ENCODE measurements at places on chromosomes 7 and 10.

DNA sequence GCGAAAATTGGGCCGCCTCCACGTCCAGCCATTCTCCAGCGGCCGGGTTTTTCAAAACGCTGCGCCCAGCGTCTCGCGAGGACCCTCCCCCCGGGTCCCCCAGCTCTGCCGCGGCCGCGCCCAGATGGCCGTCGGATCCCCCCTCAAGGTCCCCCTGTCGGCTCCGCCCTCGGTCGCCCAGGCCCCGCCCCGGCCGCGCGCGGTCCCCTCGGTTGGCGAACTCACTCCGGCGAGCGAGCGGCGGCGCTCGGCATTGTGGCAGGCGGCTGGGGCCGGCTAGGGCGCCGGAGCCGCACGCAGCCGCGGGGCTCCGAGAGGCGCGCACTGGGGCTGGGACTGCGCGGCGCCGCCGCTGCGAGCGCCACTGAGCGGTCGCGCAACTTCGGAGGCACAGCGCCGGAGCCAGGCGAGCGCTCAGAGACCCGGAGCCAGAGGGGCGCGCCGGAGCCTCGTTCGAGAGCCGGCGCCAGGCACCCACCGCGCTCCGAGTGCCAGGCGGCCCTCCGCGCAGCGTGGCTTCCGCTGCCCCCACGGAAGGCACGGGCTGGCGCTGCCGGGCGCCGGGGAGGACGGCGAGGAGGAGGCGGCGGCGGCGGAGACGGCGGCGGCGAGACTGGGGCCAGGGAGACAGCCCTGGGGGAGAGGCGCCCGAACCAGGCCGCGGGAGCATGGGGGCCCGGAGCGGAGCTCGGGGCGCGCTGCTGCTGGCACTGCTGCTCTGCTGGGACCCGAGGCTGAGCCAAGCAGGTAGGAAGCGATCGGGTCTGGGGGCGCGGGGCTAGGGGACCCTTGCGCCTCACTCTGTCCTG, at the start of gene UNC5B:
UNC5B (plus strand) TSS at position 253 of the 809 bp plus-strand sequence; CDS start at position 669, 416 bp downstream.
- peak; percentile 89 for DNase-seq

DNA sequence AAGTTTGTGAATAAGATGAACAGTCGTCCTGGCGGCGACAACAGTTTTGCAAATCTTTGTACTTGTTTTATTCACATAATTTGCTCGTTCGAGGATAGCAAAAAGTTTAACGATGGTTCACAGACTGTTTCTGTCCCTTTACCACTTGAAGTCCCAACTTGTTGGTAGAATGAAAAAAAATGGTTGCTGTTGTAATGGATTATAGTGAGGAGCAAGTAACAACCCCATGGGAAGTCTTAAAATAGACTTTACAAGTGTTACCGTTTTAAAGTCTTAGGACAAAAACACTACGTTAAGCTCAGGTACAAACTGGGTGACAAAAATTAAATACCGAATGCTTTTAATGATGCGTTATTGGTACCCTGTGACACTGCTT, 589 bp downstream of the LSM8 start:
- DNase-seq, result no peak

- no peak for DNase-seq
Observed at GRCh38 chr10:122271076-122271475, at the start of gene BTBD16. Gene BTBD16 (plus strand): TSS chr10:122271296. CDS start chr10:122275082, 3,786 bp downstream.

DNA sequence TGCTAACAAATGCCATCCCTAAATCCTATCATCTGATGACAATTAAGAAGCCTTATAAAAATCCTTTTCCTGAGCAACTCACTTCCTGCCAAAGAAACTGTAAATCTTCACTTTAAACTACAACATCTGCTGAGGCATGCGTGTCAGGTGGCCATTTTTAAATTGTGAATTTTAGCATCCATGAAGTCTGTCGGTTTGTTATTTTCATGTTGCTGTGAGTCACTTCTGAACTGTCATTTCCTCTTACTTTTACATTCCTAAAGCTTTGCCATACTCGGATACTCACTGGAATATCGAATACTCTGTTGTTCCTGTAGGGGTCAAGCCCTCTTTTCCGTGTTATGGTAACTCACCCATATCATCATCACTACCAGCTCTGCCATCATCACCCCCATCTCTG, 34.3 kb upstream of the TMEM26 start:
- peak; percentile 83 for DNase-seq

DNA sequence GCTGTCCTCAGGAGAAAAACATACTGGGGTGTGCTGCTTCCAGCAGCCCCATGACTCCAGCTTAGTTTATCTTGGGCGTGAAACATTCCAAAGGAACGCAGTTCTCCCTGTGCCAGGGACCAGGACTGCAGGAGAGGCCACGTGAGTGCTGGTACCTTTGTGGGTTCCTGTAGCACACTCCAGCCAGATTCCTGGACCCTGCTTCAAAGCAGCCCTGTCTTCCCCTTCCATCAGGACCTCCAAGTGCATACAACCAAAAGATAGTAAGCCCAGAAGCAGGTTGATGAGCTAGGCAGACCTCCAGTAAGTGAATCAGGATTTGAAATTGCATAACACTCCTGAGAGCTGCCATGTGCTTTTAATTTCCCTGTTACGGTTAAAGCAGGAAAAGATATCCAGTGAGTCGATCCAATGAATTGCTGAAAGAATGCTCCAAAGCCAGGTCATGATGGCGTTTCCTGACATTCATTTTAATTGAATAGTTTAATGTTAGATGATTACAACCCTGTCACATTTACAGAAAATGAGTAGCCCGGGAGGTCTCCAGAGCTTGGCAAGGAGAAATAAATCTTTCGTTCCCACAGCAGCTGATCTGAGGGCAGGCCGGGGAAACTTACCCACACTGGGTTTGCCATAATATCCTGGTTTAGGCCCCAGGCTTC, 38.9 kb upstream of the CPXM2 start:
- DNase-seq, result peak; percentile 92

- DNase-seq, result no peak
Observed at GRCh38 chr7:33661430-33662160, 243.7 kb upstream of the BMPER start.

GRCh38 chr10:67471022-67471421, 225.0 kb downstream of the CTNNA3 start:
- DNase-seq, result no peak

DNA sequence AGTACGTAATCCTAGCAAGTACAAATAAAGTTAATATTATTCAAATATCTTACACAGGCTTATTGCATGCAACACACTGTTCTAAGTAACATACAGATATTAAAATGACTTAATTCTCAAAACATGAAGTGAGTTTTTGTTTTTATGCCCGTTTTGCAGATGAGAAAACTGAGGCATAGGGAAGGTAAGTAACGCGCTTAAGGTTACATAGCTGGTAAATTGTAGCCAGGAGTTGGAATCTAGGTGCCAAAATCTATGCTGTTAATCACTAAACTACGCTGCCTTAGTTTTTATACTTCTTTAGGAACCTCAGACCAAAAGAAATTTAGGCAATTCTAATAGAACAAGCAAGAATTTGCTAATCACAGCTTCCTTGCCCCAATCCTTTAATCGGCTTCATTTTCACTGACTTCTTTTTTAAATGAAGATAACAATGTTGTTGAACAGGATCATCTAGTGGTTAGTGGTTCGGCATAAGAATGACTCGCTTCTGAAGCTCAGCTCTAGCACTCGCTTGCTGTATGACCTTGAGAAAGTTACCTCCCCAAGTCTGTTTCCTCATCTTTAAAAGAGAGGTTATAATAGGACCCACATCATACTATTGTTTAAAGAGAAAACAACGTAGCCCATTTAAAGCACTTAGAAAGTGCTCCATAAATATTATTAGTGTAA, 1.0 kb upstream of the LRRTM3 start:
- DNase-seq, result no peak

- no peak for DNase-seq
Observed at GRCh38 chr10:14926061-14926470, 27.8 kb downstream of the DCLRE1C start.

- no peak for DNase-seq
Observed at GRCh38 chr7:54837168-54837567, 78.2 kb upstream of the SEC61G start.

GRCh38 chr7:2062648-2063047, 170.1 kb downstream of the MAD1L1 start:
- DNase-seq, result no peak

GRCh38 chr10:48932831-48933664, 6.6 kb downstream of the LRRC18 start:
- no peak for DNase-seq

DNA sequence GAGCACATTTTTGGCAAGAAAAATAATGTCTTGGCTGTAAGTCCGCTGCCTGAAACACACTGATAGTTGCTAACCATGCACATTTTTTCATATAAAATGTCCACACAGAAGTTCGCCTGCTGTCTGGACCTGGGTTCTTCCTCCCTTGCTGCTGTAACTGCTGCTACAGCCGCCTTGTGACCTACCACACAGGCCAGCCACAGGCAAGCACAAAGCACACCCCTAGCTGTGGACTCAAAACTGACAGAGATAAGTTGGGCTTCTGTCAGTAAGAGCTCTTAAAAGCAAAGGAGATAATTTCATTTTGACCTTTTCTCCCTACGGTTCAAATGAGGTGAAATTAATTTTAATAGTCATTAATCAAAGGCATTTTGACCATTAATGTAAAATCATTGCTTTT, 354.7 kb downstream of the OTUD1 start:
- no peak for DNase-seq

DNA sequence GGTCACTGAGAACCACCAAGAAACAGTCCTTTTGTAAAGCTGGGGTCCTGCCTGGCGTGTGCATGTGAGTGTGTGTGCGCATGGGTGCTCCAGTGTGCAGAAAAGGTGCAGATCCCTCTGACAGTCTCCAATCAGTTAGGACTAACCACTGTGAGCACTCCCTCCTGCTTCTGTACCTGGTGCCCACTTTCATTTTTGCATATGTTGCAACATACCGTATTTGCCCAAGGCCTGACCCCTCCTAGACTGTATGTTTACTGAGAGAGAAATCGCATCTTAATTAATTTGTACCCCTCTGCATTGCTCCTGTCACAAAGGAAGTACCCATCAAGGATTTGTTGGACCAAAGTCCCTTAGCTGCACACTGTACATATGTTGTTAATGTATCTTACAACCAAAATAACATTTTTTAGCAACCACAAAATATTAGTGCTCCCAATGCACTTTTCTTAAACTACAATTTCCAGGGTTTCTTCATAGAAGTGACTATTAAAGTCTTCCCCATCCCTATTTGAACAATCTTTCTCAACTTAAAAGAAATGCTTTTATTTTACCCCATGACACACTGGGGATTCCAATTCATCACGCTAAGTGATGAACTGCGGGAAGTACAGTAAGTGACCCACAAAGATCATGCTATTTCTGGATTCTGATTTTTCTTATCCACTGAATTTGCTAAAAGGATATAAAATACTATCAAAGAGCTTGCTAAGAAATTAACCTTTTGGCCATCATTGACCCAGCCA, 16.6 kb downstream of the PAXIP1 start:
- DNase-seq, result no peak

DNA sequence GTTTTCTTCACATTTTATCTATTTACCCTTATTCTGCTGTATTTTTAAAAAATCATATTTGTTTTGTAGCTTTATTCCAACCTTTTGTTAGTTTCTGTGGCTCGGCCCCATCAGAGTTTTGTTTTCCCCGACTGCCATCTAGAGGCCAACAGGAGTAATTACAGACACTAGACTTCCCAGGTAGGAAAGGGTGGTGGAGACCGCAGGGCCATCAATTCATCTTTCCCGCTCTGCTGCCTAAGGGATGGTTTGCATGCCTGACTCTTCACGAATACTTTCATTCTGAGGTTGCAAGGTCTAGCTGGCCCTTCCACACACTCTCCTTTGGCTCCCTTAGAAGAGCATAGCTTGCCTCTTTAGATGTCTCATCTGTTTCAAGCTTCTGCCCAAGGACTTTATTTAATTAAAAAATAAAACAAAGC, 38.3 kb downstream of the LYZL2 start:
- DNase-seq, result peak; percentile 54

GRCh38 chr7:6035686-6036085, 4.5 kb downstream of the ANKRD61 start:
- no peak for DNase-seq

DNA sequence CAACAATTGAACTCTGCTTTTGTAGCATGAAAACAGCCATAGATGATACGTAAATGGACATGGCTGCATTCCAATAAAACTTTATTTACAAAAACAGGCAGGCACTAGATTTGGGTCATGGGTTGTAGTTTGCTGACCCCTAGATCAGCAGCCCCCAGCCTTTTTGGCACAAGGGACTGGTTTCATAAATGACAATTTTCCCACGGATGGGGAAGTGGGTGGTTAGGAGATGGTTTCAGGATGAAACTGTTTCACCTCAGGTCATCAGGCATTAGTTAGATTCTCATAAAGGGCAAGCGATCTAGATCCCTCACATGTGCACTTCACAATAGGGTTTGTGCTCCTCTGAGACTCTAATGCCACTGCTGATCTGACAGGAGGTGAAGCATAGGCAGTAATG, 16.5 kb upstream of the ANK3 start:
- DNase-seq, result no peak

GRCh38 chr7:2794836-2795636, 49.1 kb downstream of the GNA12 start:
- no peak for DNase-seq

DNA sequence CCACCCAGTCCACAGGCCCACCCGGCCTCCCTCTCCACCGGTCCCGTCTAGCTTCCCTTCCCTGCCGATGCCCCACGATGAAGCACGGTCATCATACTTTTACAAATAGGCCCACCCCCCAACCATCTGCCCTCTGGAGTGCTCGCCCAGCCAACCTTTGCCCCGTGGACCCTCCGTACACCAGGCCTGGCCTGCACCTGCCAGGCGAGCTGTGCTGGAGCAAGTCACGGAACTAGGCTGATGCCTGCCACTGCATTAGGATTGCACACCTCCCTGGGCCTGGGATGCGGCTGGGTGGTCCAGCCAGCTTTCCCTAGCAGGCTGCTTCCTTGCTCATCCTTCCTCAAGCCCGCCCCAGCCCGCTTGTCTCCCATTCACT, 44.7 kb downstream of the PPIF start:
- DNase-seq, result no peak

DNA sequence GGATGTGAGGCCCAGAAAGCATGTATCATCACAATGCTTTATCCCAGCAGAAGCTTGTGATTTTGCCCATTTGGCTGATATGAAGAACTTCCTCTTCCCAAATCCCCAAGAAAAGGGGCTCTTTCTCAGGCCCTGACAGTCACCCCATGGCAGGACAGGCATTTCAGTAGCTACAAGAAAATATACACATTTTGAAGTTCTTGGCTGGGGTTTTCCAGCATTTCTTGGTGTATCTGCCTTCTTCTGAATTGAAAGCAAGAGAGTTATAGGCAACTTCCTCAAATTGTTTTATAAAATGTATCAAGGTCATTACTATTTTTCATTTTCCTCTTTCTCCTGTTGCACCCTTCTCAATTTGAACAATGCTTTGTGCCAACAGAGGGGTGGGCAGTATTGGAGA, 63.3 kb upstream of the PDLIM1 start:
- DNase-seq, result no peak

DNA sequence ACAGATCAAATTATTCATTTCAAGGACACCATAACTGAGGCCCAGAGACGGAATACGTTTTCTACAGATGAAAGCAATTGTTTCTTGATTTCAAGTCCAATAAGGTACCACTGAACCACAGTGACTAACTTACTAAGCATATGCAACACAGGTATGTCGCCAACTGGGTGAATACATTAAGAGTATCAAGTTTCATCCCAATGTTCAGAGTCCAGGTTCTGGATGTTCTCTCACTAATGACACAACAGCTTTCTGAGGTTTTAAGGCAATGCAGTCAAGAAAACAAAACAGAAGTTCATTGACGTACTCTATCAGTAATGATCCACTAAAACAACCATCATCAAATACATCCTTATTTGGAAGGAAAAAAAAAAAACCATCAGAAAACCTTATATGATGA, 35.8 kb downstream of the NSUN6 start:
- no peak for DNase-seq

All from fibroblast of upper back skin (primary cell).